ENCODE measurements at places on chromosomes 1 and 21.

- no peak for DNase-seq
These were observed 358.9 kb downstream of the RPS6KC1 start for GRCh38 chr1:213409971-213410370.

DNA sequence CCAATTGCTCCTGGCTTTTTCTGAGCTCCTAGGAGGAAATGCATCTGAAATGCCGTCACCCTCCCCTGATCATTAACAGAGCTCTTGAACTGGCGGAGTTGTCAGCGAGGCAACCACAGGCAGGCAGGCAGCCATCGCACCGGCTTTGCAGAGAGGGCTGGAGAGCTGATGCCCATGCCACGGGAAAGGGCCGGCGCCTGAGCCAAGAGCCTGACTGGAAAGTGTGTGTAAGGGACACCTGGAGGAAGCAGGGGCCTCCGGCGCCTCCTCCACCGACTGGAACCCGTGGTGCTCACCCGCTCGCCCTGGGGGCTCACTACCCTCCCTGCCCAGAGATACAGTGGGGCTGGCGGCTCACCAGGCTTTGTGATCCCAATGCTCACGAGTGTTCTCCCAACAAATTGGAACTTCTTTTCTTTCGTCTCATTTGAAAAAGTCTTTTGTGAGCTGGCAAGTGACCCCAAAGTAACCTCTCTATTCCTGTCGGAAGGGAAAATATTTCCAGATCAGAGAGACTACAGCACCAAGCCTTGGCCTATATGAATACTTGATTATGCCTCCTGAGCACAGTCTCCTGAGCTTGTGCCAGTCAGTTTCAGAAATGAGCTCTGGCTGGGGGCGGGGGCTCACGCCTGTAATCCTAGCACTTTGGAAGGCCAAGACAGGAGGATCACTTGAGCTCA is 97.7 kb upstream of the SLC25A33 start:
- no peak for DNase-seq

DNA sequence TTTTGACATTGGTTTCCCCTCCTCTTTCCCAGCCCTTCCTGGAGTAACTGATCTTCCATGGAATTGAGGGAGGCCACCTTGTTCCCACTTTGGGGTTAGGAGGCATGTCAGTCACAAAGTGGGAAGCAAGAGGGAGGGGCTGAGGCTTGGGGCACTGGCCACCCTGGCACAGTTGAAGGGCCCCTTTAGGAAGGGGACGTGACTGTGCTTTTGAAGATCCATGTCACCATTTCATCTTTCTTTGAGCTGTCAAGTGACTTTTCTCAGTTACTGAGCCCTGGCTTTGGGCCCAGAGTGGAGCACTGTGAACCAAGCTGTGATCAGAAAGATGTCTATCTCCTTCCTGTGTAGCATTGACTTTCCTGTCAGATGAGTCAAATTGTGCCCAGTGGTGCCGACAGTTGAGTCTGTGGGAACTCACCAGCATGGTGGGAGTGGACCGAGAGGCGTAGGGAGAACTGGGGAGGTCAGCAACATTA is 38.5 kb upstream of the TDRD10 start:
- peak; percentile 49 for DNase-seq

DNA sequence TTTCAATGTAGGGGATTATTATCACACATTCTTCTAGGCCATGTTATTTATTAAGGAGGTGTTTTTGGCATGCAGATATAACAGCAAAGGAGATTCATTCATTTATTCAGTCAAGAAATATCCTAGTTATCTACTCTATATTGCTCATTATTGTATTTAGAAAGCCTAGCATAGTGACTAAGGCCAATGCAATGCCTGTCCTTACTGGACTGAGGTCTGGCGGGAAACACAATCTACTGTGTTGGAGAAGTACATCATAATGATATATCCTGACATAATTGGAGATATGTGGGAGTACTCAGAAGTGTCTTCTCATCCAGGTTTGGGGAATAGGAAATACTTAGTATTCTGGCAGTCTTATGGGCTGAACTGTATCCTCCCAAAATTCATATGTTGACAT is 421.5 kb upstream of the USP24 start:
- DNase-seq: no peak

GRCh38 chr1:215417122-215417521 is 150.0 kb upstream of the KCTD3 start:
- no peak for DNase-seq

GRCh38 chr1:181767001-181767708 is 283.8 kb downstream of the CACNA1E start:
- DNase-seq: no peak

- DNase-seq: no peak
These were observed 5.9 kb downstream of the LHX9 start for GRCh38 chr1:197923038-197923437.

GRCh38 chr1:44568128-44568900 is 106.0 kb downstream of the TMEM53 start:
- no peak for DNase-seq

- DNase-seq: no peak
These were observed 23.2 kb downstream of the F5 start for GRCh38 chr1:169563019-169563615.

DNA sequence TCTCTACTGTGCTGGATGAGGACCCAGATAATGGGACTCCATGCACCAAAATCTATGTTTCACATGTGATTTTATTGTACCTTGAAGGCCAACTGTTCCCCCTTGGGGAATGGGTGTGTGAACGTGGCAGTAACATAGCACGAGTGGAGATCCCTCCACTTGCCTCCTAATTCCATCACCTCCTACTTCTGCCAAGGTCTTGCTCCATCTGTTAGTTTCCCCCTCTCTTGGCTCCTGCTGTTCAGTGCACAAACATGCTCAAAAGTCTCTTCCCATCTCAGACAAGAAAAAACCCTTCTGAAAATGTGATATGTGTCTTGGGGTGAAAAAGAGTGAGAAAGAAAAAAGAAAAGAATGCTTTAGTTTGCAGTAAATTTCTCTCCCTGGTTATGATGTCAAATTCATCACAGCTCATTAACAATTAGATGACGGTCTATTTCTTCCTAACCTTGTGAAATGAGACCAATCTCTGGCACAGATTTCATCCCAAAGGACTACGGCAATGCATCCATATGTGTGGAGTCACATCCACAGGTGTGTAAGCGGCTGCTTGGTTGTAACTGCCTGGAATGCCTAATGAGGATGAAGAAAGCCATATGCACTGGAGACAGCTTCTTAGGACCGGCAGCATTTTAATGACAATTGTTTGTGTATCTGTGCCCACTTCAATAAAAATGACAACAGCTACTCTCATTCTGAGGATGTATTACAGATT is 79.3 kb upstream of the DIRAS3 start:
- DNase-seq: no peak

DNA sequence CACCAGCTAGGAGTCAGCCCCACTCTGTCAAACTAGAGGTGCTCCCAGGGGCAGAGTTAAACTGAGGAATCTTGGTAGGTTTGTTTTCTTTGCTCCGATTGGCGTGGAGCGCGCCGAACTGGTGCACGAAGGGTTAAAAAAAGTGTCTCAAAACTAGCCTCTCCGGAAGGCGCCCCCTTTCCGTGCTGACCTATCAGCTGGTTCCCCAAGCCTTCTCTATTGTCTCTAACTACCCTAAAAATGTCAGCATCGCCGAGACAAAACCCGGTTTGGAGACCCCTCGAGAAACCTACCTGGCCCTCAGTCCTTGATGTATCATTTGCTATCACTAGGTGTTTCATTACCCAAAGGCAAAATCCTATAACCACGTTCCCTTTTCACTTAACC is 2.2 kb downstream of the TGFB2 start:
- no peak for DNase-seq

DNA sequence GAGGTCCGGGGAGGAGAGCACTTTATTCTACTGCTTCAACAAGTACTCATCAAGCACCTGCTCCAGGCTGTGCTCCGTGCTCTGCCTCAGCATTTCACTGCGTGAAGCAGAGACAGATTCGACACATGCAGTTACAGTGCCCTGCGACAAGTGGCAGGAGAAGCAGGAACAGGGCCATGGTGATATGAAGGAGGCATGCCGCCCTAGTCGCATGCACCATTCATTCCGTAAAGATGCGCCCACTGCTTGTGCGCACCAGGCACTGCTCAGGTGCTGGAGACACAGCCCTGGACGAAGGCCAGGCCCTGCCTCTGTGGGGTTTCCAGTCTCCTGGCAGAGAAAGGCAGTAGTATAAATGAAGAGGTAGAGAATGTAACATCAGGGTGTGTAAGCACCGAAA is 206.6 kb downstream of the HIVEP3 start:
- DNase-seq: no peak

- DNase-seq: no peak
These were observed 44.8 kb downstream of the ATP5PO start for GRCh38 chr21:33870768-33871167.

DNA sequence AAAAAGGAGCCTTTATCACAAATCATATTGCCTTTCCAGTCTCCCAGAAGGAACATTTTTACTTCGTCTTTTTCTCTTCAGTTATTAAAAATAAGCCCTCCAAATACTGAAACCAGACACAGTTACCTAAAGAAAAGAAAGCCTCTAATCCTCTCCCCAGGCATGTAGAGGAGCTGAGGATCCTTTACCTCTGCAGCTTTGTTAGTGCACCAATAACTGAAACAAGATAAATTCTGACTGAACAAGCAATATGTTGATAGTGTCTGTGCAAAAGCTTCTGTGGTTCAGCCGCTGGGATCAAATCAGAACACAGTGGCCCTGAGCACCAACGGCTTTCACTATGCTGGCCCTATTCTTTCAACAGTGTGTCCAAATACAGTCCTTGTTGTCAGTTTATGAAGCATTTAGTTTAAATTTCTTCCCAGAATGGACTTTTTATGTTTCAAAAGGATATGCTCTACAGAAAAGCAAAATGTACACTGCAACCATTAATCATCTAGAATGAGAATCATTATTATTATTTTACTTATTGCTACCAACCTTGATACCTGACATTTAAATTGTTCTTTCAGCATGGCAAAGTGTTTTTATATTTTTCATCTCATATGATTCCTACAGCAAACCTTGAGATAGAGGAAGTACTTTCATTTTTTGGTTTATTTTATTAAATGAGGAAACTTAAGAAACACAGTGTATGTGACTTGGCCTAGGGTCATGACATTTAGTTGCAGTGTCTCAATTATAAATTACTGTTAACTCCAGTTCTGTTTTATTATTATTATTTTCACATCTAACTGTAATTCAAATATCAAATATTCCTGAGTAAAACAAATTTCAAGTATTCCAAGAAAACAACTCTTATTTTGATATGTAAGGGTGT is 217.9 kb downstream of the NEGR1 start:
- DNase-seq: no peak

- DNase-seq: no peak
These were observed 40.7 kb downstream of the RIPK4 start for GRCh38 chr21:41726058-41726558.

GRCh38 chr1:101293461-101294051 is 56.7 kb downstream of the S1PR1 start:
- DNase-seq: peak; percentile 43

- no peak for DNase-seq
These were observed 158.4 kb downstream of the TRABD2B start for GRCh38 chr1:47838562-47839432.

- no peak for DNase-seq
These were observed 730.3 kb downstream of the PTPRU start for GRCh38 chr1:29966526-29967045.

DNA sequence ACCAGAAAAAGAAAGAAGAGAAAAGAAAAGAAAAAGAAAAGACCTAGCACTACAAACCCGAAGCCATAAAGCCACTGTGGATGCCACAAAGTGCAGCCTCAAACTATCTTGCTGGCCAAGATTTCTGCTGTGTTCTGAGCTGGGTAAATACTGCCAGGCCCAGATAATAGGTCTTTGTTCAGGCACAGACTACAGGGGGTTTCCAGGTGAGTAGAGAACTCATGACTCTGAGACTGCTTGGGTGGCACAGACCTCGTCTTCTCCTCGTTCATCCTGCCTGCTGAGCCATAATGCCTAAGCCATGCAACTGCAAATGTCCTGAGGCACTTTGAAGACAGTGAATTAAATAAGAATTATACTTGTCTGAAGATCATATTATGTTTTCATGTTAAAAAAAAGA is 651.8 kb downstream of the LMO4 start:
- no peak for DNase-seq

GRCh38 chr21:45252448-45252925 is 35.2 kb downstream of the POFUT2 start:
- DNase-seq: no peak

GRCh38 chr1:66505671-66506392 is 28.1 kb upstream of the SGIP1 start:
- DNase-seq: no peak

DNA sequence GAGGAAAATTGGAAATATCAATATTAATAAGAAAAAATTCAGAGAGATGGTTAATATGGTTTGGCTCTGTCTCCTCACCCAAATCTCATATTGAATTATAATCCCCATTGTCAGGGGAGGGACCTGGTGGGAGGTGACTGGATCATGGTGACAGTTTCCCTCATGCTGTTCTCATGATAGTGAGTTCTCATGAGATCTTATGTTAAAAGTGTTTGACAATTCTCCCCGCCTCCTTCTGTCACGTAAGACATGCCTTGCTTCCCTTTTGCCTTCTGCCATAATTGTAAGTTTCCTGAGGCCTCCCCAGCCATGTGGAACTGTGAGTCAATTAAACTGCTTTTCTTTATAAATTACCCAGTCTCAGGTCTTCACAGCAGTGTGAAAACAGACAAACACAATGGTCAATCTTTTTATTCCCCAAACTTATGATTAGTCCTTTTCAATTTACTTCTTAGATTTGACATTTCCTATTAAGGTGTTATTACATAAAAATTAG is 11.0 kb downstream of the EGLN1 start:
- no peak for DNase-seq

GRCh38 chr1:248861616-248862015 is 2.7 kb upstream of the ZNF692 start:
- DNase-seq: no peak

- no peak for DNase-seq
These were observed at the start of gene PGLYRP4 for GRCh38 chr1:153348511-153349362. Gene PGLYRP4 (minus strand): TSS chr1:153348841. CDS start chr1:153347932, 909 bp downstream.

GRCh38 chr1:248618878-248619277 is 16.0 kb downstream of the OR2T11 start:
- DNase-seq: peak; percentile 48

DNA sequence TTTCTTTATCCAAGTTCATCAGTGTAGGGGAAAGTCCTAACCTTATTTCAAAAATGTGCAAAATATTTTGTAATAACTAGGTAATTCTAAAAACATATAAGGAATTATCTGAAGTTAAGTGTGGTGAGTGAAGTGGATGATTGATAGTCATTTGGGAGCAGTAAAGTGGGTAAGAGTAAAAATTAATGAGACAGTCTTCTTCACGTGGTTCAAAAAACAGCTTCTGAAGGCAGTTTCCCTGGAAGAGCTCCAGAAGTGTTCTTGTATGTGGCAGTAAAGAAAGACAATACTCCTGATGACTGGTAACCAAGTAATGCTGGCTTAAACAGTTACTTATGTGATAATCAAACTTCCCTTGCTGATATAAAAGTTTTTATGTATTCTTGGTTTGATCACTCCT is 50.3 kb downstream of the LEPR start:
- no peak for DNase-seq

Data from activated CD4-positive, alpha-beta T cell treated with anti-CD3 and anti-CD28 coated beads for 4 hours (primary cell).